ENCODE measurements at places on chromosomes 16 and 17. TPM values are rescaled to one million over a fixed set of nuclear protein-coding genes. Genes with fewer than 3 reads are reported as not detected.
A peak's percentile ranks its signal among the peaks of the same experiment; 100 is the strongest.

DNA sequence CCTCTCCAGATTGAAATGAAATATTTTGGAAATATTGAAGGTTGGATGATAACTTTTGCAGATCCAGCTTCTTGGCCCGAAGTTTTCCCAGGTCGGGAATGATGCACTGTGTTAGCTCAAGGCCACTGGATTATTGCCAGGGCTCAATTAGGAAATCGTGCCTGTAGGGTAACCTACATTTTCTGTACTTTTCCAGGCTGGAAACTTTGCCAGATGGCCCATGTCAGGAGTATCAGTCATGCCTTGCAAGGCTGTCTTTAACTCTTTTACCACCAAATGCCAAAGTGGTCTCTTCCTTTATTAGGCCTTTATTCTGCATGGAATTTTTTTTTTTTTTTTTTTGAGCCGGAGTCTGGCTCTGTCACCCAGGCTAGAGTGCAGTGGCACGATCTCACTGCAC is 8.9 kb upstream of the SEC14L1 start:
- DNase-seq, result no peak

DNA sequence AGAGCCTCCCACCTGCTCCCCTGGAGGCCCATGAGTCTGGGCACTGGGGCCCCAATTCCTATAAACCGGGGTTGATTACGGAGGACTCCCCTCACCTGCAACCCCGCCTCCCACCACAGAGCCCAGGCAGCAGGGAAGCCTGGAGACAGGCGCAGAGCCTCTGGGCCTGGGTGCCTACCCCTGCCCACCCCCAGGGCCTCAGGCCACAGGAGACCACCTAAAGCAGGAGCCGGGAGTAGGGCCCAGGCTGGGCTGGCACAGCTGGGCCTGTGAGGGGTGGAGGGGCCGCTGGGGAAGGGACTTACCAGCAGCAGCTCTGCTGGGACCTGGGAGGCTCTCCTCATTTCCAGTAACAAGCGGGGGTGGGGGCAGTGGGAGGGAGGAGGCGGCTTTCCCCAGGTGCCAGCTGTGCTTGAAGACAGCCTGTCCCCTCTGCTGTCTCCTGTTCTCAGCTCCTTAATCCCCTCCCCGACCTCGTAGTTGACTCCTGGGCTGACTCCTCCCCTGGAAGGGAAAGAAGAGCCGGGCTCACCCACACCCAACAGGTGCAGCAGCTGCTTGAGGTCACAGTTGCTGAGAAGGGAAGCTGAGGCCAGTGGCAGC is 46.8 kb downstream of the TMEM235 start:
- no peak for DNase-seq

KRTAP9-4 gene
- total RNA-seq, result not detected

GRCh38 chr17:29434550-29434949 is 44.4 kb downstream of the TAOK1 start:
- no peak for DNase-seq

DNA sequence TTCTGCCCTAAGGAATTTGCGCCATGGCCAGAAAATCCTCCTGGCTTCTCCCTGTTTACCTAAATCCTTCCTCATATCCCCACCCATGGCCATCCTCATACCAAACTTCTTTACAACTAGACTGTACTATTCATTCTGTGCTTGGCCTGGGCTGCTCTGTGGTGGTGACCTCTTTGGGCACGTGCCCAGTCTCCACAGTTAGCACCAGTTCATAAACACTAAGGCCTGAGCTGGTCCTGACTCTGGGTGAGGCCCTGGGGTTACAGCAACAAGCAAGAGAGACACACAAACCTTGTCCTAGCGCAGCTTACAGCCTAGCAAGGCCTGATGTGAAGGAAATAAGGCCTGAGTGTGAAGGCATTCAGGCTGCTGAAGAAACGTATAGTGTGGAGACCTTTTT is 3.1 kb upstream of the ATXN7L3 start:
- DNase-seq, result no peak

RNF222 gene
- not detected for total RNA-seq

ACSM5 gene
- total RNA-seq, result 5.6 TPM

CCL16 gene
- total RNA-seq, result 0.13 TPM

G6PC1 gene
- total RNA-seq, result not detected

- DNase-seq, result no peak
Observed at GRCh38 chr17:19328441-19329061, 34.0 kb downstream of the B9D1 start.

DNA sequence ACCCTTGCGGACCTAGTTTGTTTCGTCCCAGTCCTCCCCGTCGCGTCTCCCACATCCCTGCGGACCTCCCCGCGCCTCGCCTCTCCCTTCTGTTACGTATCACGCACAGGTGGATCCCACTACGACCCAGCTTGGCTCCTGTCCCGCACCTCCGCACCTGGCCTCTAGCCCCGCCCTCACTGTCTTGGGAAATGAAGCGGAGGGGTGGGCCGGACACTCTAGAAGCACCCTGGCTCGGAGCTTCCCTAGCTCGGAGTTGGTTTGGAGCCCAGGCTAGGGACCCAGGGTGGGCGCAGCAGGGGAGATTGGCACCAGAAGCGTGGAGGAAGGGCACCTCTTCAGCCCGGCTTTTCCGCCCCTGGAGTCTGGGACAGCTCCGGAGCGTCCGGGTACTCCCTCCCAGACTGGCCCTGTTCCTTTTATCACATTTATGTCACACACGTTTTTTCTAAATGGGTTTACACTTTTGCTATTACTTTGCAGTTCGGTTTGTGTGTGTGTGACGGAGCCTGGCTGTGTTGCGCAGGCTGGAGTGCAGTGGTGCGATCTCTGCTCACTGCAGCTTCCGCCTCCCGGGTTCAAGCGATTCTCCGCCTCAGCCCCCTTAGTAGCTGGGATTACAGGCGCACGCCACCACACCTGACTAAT is 1.4 kb upstream of the CEMP1 start:
- DNase-seq, result no peak

DNA sequence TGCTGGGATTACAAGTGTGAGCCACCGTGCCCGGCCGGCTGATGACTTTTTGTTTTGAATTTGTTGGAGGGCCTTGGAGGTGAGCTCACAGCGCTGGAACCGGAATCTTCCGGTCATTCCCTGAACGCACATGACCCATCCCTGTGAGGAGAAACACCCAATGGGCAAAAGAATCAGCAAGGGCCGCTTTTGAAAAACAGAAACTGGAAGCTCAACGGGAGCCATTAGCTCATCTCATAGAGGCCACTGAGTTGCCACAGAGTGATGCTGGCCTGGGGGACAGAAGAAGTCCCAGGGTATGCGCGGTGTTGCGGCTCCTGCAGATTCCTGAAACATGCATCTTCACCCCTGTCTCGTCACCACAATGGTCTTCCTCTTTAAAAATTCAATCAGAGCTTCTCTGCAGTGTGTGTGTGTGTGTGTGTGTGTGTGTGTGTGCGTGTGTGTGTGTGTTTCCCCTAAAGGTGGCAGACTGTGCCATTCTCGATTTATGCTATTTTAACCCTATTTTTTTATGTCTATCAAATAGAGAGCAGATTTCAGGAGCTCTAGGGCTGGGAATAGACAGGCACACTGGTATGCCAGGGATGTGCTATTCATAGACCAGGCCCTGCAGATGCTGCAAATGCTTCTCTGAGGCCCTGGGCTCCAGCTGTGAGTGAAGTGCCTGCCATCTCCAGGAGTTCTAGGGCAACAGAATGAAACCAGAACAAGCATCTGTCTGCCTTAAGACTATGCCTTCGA is 68.3 kb downstream of the MARCHF10 start:
- DNase-seq, result no peak

- peak; percentile 12 for DNase-seq
Observed at GRCh38 chr17:37107406-37108083, 158.8 kb downstream of the AATF start.

PIK3R5 gene
- not detected for total RNA-seq

DNA sequence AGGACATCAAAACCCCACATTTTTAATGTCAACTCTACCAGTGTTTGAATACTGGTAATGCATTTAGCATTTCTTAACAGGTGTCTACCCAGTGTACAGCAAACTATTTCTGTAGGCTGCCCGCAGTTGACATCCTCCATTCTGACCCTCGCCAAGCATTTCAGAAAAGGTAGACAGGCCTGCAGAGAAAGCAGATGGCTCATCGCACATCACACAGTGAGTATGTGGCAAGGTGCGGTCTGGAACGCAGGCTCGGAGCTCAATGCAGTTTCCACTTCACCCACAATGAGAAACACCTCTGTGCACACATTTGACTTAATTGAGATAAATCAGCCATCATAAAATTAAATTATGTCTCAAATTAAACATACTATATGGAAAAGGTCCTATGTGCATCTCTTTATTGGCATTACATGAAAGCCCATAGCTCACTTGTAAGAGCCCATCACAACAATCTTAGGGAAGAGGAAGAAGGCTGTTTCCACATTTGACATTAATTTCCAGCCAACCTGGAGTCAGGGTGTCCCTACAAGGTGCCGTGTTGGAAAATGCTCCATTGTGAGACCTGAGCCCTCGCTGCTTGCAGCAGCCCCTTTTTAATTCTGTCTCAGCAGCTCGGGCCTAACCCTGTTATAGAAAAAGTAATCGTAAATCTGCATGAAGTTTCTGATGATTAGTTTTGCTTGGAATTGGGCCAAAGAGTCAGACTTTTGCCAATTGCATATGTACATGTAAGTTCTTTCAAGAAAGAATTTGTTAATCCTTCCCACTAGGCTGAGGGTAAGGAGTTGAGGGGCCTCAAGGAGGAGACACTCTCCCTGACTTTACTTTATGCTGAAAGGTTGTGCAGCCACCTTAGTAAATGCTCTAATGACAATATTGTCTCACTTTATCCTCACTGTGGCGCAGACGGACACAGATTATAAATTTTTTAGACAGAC is 378.7 kb upstream of the DYNLRB2 start:
- no peak for DNase-seq

CNTNAP4 gene
- total RNA-seq, result not detected

DNA sequence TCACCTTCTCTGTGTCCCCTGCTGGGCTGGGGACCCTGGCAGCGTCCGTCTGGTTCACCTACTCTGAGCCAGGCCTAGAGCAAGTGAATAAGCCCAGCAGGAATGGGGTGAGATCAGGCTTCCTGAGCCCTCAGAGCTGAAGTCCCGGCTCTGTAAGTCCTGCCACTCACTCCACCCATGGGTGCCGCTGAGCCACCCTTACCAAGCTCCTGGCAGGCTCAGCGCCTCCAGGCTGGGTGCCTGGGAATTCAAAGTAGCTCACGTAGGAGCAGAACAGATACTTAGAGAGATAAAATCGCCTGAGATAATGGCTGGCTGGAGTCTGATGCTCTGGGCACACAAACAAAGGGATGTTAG is 9.8 kb upstream of the LASP1NB start:
- no peak for DNase-seq

DNA sequence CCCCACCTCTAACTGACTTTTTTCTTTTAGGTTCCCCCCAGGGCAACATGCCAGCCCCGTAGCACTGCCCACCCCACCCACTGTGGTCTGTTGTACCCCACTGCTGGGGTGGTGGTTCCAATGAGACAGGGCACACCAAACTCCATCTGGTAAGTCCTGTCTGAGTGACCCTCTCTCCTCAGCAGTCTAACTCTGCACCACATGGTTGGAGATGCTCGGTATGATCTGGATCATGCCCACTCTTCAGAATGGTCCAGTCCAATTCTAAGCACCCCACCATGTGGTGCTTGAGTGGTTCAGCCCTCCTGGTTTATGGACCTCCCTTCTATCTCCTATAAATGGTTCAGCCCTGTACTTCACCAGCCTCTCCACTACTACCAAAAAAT is 5.9 kb downstream of the KDM6B start:
- no peak for DNase-seq

TIGD7 gene
- total RNA-seq, result 2.9 TPM

PIPOX gene
- 1.2 TPM for total RNA-seq

GRCh38 chr16:17368446-17368845 is 102.3 kb downstream of the XYLT1 start:
- no peak for DNase-seq

GRCh38 chr17:43720311-43721060 is 38.1 kb downstream of the SOST start:
- DNase-seq, result peak; percentile 61

DNA sequence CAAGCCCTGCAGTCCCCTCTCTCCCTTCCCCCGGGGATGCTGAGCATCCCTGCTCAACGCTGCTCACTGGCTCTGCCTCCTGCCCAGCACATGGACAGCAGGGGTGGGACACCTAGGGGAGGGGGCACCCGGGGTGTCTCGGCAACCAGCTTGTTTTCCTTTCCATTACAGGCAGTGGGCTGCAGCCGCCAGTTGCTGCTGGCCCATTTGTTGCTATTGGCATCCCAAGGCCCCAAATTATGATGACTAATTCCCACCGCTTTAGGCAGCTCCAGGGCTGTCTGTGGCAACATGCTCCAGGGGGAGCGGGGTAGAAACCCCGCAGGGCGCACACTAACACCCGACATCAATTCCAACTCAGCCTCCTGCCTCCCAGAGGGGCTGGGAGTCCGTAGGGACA is 4.9 kb downstream of the SDK2 start:
- no peak for DNase-seq

GRCh38 chr17:68656666-68657065 is 55.5 kb upstream of the FAM20A start:
- no peak for DNase-seq

- DNase-seq, result peak; percentile 63
Observed at GRCh38 chr17:78532922-78533640, 44.1 kb downstream of the DNAH17 start.
